ENCODE measurements at places on chromosomes 16 and 17.

- peak; percentile 19 for DNase-seq
These were observed 8.6 kb upstream of the TSPOAP1 start for GRCh38 chr17:58337210-58337599.

DNA sequence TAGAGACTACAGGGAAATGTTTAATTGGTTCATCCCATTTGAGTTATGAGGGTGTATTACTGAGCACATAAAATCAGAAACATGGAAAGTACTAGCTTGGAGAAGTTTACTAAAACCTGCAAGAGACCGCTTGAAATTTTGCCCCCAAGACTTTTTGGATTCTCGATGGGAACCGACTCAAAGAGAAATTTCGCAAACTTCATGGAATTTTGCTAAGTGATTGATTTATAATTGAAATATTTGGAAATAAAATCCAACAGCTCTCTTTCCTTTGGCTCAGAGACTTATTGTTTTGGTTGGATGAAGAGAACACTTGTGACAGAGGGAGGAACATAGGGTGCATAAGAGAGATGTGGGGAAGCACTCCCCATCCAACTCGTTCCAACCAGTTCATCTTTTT is 574.4 kb downstream of the WWOX start:
- no peak for DNase-seq

GRCh38 chr16:8530752-8531384 is 59.4 kb downstream of the TMEM114 start:
- DNase-seq = no peak

GRCh38 chr17:48123776-48124388 is 16.3 kb downstream of the SNX11 start:
- no peak for DNase-seq

GRCh38 chr16:1991948-1992703 is 2.4 kb downstream of the SYNGR3 start:
- peak; percentile 98 for DNase-seq

DNA sequence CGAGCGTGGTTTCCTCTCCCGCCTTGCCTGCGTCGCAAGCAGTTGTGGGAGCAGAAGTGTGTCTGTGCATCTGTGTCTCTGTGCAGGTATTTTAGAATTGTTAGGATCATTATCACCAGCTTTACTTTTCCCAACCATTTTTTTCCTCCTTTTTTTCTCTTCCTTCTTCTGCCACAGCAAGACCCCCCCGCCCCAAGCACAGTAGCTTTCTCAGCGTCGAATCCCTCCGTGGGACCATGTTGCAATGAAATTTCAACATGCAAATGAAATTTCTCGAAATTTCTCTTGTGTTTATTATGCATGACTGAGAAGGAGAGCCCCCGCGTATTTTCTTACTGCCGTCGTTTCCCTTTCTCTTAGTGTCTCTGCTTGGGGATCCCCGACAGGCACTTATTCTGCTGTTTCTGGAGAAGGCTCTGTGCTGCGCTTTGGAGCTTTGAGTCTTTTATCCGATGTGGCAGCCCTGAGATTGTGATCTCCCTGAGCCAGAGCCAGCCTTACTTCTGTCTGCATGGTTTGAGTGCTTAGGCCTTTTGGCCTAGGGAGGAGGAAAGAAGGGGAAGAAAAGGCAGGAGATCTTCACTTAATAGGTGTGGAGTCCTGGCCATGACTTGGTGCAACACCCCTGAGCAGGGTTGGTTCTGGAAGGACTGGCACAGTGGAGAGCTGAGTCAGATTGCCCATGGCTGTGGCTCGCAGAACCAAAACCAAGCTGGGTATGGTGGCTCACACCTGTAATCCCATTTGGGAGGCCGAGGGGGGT is 5.0 kb downstream of the ARMC7 start:
- no peak for DNase-seq

- DNase-seq = no peak
These were observed 154.4 kb downstream of the ABCC12 start for GRCh38 chr16:48001324-48001895.
